Stimulated activated CD8-positive, alpha-beta memory T cell treated with anti-CD3 and anti-CD28 coated beads, Interleukin-12 subunit alpha, Interleukin-12 subunit beta, amount 100 ng/mL, for 4 hours (primary cell): ENCODE measurements at places on chromosomes 7 and 10.

- no peak for DNase-seq
Measured at GRCh38 chr7:148650232-148650858, 48.4 kb upstream of the CUL1 start.

DNA sequence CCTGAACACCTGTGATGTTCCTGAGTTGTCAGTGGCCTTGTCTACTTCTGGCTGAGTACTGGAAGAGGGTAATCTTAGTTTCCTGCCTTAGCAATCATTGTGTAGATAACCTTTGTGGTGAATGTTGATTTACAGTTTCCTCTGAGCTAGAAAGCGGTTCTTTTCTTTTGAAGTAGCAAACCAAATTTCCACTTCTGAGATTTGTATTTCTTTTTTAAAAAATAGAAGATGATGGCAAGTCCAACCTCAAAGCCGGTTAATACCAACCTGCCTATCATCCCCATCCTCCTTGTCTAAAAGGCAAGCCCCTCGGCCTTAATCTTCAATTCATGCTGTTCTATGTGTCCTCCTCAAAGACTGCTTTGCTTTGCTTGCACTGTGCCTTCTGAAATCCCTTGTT lies 12.5 kb upstream of the PALS2 start:
- no peak for DNase-seq

DNA sequence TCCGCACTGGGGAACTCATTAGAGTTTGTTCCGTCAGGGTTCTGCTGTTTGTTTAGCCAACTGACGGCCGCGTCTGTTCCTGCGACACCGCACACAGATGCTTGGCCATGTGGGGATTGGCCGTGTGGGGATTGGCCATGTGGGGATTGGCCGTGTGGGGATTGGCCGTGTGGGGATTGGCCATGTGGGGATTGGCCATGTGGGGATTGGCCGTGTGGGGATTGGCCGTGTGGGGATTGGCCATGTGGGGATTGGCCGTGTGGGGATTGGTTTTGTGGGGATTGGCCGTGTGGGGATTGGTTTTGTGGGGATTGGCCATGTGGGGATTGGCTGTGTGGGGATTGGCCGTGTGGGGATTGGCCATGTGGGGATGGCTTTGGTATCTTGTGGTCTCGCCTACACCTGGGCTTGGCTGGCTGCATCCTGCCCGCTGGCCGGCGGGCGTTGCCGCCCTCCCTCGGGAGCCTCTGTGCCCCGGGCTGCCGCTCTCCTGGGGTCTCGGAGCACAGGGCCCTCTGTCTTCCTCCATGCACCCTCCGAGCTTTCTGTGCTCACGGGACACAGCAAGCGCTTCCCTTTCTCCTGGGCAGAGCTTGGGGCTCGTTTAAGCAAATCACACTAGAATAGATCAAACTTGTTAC lies 62.5 kb downstream of the NKX6-2 start:
- DNase-seq, result no peak

- DNase-seq, result no peak
Measured at GRCh38 chr7:103803631-103804030, 185.8 kb downstream of the RELN start.

GRCh38 chr7:5681979-5682546 lies 99.4 kb downstream of the RNF216 start:
- no peak for DNase-seq

- no peak for DNase-seq
Measured at GRCh38 chr7:112136271-112137008, 69.8 kb downstream of the DOCK4 start.

DNA sequence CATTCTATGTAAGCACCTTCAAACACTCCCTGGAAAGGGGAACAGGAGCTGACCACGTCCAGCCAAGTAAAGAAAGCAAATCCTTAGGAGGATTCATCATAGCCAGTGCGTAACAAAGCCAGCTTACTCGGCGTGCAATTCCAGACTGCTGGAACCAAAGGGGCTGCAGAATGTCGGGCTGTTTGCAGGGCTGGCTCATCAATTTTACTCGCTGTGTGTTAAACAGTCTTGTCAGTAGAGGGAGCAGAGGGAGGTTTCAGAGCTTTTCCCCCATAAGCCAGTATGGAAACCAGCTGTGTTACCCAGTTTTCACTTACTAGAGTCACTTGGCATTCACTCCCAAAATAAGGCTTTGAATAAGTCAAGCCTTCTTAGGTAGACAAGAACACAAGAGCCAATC lies 127.1 kb downstream of the KMT2E start:
- no peak for DNase-seq

- DNase-seq, result peak; percentile 93
Measured at GRCh38 chr7:6706666-6707407, at the start of gene ZNF12. Gene ZNF12 (minus strand): TSS chr7:6706947. CDS start chr7:6705173, 1,774 bp downstream.

- DNase-seq, result no peak
Measured at GRCh38 chr10:44071479-44071878, 313.4 kb downstream of the CXCL12 start.

- DNase-seq, result no peak
Measured at GRCh38 chr7:110593355-110593754, 497.6 kb upstream of the LRRN3 start.

DNA sequence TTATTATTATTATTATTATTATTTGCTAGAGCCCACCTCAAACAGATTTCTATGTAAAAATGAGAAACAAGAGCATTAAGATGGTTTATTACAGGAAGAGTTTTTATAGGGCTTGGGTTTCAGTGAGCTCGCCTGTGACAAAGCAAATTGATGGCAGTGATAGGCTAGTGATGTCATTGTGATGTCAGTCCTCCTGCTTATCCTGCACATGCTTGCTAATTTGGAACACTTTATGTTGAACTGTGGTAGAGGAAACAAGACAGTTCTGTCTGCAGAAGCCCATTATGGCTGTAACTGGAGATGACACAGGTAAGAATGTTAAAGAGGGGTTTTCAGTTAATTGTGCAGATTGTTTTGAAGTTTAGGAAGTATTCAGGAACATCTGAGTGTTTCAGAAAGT lies 68.3 kb downstream of the CREM start:
- DNase-seq, result no peak

DNA sequence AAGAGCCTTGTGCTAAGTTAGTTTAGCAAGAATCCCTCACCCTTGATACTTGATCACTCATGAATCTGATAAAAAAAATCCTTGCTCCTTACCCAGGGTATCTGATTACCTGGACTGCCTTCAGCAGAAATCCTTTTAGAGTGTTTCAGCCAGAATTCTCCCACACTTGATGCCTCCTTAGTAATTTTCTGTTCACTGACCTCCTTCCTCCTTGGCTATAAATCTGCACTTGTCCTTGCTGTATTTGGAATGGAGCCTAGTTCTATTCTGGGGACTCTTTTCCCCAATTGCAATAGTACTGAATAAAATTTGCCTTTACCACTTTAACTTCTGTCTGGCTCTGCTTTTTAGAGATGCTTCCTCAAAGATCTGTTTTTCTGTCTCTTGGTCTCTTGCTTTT lies 84.9 kb downstream of the RPS24 start:
- DNase-seq, result no peak

DNA sequence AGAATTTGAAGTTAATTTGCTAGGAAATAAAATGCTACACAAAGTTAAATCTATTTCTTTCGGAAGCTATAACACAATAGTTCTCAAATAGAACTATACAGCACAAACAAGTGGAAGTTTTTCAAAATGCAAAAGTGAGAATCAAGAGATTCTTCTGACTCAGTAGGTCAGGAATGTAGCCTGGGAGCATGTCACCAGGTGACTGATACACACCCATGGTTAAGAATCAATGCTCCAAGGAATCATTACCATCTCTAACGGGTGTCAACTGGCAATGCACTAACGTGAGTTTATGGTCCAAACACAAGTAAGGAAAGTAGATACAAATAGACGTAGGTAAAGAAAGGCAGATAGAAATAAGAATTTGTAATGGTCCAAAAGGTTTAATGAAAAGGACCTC lies 170.5 kb downstream of the SRPK2 start:
- no peak for DNase-seq

DNA sequence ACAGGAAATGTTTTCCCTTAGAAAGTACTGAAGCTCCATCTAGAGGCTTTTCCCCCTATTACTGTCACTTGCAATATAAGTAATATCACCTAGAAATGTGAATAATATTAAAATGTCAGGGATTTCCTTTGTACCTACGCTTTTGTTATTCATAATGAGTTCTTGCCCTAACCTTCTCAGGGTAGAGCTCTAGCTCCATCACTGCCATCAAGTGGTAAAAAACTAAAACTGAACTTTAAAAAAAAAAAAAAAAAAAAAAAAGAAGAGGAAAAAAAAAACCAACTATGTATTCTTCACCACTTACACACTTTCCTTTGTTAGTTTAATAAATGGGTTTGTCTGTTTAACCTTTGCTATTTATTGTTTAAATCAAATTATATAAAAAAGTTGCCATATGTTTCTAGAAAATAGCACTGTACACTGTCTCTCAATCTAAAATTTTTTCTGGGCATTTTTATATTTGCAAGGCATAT lies 49.9 kb downstream of the DNAJC1 start:
- no peak for DNase-seq

DNA sequence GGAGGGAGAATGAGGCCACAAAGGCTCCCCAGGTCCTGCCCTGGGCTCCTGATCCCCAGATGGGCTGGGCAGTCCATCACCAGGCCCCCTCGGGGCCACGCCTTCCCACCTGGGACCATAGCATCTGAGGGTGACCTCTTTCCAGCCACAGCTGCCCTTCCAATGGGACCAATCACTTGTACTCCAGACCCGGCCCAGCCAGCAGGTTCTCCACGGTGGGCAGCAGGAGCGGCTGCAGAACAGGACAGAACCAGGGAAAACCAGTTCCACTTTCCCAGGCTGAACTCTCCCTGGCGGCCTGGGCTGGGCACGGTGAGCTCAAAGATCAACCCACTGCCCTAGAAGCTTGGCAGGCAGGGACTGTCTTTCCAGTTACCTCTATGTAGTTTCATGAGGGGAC lies 257.6 kb downstream of the MAD1L1 start:
- DNase-seq, result no peak

GRCh38 chr10:63633677-63634487 lies 112.7 kb downstream of the REEP3 start:
- DNase-seq, result no peak

- no peak for DNase-seq
Measured at GRCh38 chr7:67760971-67761370, 764.3 kb downstream of the TYW1 start.

DNA sequence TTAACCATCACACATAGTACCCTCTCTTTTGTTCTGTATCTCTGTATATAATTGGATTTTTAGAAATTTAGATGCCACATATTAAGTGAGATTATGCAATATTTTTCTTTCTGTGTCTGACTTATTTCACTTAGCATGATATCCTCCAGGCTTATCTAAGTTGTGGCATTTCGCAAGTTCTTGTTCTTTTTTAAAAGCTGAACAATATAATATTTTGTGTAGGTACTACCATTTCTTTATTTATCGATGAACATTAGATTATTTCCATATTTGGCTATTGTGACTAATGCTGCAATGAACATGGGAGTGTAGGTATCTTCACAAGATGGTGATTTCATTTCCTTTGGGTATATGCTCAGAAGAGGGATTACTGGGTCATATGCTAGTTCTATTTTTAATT lies 295.0 kb downstream of the SUGCT start:
- DNase-seq, result no peak

DNA sequence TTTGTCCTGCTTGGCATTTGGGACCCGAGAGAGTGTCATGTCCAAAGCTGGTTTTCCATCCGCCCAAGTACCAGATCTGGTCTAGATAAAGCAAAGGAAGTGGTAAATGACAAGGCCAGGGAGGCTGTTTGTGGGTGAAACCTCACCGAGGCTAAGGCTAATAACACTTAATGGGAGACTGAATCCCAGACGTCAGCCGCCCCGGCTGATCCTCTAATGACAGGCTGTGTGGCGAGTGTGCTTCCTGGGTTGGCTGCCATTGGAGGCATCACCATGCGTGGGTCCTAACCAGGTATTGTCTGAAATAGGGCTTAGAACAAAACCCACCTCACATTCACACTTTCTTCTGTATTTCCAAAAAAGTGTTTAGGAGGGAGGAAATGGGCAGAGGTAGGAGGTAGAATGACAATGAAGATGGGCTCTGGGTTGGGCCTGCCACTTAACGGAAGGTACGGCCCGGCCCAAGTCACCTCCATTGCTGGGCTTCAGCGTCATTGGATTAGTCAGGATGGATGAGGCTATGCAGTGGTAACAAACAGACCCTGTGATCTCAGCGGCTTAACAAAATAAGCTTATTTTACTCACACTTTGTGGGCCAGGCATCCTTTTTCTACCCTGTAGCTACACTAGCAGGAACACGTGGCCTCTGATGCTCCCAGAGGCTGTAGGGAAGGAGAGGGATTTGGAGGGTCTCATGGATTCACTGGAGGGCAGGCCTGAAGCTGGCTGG lies 59.7 kb downstream of the PROSER2 start:
- DNase-seq, result no peak

- DNase-seq, result no peak
Measured at GRCh38 chr10:69679736-69680135, 49.7 kb downstream of the FAM241B start.

DNA sequence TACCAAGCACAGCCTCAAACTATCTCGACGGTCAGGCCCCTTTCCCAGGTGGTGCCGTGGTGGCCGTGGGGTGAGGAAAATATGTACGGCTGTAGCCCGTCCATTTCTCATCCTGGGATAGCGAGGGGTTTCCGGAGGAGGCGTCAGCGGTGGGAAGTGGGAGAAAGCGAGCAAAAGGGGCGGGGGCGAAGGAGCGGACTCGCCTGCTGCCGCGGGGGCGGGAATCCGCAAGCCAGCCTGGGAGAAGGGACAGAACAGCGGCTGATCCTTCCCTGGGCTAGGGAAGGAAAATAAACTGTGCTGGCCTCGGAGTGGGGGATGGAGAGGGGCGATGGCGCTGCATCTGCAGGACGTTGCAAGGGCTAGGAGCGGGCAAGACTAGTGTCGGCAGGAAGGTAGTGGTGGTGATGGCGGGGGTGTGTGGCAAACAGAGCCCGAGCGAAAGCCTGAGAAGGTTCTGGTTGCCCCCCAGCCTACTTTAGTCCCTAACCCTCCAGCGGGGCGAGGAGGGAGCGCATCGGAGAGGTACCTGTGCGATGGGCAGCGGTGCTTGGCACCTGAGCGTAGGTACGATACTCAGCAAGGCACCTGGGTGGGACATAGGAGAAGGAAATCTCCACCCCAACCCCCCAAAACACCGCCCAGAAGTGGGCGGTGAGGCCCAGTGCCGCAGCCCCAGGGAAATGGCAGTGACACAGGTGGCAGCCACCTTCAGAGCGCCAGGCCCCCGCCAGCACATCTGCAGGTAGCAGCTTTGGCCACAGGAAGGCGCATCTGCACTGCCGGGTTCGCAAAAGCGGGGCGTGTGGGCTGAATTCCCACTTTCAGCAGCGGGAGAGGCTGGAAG lies 49.9 kb upstream of the STEAP1B start:
- DNase-seq, result no peak

DNA sequence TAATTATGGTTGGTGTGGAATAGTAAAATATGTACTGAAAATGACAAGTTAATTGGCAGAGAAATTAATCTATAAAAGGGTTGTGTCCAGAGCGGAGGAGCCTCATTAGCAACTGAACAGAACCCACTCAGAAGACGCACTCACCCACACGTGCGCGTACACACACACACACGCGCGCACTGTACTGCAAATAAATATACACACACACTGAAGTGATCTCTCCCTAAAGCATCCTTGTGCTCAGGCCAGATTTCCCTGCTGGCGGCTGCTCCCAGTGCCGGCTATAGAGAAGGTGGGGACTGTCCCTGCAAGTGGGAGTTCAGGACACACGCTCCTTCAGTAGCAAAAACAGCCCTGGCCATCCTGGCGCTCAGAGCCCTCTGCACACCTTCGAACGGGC lies 85.2 kb downstream of the CHST15 start:
- DNase-seq, result no peak

- no peak for DNase-seq
Measured at GRCh38 chr7:50145801-50146338, 52.8 kb upstream of the ZPBP start.
